ENCODE measurements at places on chromosomes 6 and 20.

DNA sequence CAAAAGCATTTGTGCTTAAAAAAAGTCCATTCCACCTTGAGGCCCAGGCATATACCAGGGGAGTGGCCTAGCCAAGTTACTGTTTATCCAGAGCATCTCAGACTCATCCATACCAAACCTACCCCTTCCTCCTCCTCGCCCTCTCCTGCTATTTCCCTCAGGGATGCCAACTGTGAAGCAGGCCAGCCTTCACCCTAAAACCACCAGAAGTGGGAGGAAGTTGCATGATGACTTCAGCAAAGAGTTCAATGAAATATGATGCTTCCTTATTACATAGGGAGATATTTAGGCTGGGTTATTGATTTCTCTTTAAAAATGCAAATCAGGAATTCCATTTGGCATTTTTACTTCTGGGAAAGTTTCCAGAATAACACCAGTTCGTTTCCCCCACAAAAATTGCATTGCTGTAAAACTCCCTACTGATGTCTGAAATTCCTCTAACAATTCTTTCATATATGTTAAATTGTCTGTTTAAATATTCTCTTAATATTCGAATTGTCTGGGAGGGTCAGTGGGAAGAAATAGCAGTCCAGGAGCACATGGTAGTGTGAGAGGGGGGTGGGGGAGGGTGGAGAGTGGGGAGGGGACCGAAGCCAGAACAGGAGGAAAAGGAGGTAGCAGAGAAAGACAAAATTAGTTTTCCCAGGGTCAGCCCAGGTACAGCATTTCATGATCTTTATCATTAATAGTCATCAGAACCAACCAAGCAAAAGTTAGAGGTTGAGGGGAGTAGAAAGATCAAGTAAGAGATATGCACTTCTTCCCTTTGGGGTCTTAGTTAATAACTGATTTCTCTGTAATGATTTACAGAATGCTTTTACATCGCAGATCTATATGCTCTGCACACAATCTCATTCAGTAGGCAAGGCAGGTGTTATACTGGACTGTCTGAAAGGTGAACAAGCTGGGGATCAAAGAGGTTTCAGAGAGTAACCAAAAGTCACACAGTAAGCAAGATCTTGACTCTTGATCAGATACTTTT, 1.7 kb upstream of the TCP11 start:
- no peak for DNase-seq

DNA sequence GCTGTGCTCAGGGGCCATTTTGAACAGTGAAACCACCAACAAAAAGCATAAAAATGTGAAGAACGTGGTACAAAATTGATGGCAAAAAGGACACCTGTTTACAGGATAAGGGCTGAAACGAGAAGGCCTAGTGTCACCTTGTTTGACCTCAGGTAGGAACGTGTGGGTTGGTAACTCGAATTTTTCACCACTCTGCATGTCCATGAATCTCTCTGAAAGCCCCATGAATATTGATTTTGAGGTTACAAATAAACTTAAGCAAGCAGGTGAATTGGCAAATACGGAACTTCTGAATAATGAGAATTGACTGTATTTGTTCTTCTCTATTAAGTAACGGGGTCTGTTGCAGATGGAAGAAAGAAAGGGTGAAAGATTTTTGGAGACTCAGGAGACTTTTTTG, 59.6 kb upstream of the EDN1 start:
- DNase-seq: no peak

GRCh38 chr20:49541733-49542513, 26.0 kb downstream of the PTGIS start:
- DNase-seq: peak; percentile 53

- DNase-seq: no peak
Observed at GRCh38 chr6:57307850-57308249, 9.6 kb upstream of the PRIM2 start.

- DNase-seq: no peak
Observed at GRCh38 chr20:42419814-42420532, 769.7 kb downstream of the PTPRT start.

DNA sequence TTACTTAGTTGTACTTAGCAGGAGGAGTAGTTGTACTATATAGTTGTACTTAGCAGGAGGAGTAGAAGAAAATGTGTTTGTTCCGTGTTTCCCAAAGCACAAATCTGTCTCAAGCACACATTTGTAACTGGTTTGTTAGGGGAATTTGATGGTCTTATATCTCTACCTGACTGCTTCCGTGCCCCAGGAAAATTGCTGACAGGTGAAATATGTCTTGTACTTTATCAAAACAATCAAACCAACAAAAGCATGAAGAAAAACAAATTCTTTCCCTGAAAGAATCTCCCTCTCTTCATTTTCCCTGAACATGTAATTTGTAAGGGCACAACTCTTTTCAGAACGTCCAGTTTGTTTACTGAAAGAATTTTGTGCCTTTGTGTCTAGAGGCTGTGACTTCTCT, 106.6 kb upstream of the RGS17 start:
- DNase-seq: no peak

DNA sequence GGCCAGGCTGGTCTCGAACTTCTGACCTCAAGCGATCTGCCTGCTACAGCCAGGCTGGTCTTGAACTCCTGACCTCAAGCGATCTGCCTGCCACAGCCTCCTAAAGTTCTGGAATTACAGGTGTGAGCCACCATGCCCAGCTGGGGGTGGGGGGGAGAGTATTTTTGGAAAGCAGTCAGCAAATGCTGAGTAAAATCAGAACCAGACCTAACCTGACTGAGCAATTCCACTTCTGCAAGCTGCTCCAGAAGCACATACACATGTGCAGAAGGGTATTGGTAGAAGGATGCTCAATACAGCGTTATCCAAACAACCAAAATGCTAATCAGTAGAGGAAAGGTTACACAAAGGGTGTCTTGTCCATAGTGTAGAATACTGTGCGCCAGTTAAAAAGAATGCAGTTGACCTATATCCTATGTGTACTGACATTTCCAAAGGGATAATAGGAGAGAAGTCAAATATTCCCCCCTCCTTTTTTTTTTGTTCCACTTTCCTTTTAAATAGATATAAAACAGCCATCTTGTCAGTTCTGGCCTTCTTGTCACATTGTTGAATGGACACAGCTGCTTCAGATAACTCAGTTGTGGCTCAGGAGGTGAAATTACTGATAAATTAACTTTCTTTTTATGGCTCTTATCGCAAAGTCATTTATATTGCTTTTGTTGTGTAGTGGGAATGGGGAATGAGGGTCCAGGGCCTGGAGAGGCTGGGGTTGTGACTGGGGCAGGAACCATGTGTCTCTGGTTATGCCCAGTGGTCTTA, 74.6 kb downstream of the DTD1 start:
- no peak for DNase-seq

DNA sequence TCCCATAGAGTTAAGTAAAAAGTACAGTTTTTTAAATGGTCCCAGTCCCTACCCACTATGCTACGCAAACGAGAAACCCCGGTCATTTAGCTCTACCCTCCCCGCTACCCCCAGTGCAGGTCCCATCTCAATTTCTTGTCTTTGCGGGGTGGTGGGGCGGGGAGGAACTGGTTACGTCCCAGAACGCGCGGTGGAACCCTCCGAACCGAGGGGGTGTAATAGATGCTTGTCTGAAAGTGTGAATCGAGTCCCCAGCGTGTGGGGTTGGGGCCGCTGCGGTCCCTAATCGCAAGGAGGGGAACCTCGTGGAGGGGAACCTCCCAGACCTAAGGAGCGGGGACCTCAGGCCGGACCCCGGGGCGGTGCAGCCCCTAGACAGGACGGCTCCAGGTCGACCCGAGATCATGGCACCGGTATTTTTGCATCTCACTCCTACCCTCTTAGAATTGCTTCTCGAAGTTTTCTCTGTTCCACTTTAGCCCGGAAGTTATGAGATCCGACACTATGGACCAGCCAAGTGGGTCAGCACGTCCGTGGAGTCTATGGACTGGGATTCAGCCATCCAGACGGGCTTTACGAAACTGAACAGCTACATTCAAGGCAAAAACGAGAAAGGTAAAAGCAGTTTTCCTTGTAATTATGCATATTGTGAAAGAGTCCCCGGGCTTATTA, 779 bp downstream of the HEBP2 start:
- DNase-seq: no peak

GRCh38 chr6:144873623-144874378, 588.7 kb downstream of the UTRN start:
- no peak for DNase-seq

GRCh38 chr20:59661621-59662020, 57.3 kb downstream of the PHACTR3 start:
- no peak for DNase-seq

- no peak for DNase-seq
Observed at GRCh38 chr20:45060294-45060693, 40.6 kb downstream of the KCNS1 start.

DNA sequence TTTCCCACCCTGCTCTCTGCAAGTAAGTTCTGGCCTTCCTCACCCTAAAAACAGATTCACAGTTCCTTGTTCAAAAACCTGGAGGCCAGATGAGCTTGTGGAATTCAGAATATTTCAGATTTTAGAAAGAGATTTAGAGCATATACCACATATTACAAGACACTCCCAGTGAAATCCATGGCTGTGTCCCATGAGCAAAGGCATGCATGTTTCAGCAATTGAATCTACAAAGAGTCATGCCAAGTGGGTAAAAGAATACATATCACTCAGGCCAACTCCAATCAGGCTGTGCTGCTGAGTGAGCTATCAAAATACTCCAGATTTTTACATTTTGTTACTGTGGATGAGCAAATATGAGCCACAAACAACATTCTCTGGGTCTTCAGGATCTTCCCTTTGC, 10.2 kb upstream of the NEDD9 start:
- no peak for DNase-seq

DNA sequence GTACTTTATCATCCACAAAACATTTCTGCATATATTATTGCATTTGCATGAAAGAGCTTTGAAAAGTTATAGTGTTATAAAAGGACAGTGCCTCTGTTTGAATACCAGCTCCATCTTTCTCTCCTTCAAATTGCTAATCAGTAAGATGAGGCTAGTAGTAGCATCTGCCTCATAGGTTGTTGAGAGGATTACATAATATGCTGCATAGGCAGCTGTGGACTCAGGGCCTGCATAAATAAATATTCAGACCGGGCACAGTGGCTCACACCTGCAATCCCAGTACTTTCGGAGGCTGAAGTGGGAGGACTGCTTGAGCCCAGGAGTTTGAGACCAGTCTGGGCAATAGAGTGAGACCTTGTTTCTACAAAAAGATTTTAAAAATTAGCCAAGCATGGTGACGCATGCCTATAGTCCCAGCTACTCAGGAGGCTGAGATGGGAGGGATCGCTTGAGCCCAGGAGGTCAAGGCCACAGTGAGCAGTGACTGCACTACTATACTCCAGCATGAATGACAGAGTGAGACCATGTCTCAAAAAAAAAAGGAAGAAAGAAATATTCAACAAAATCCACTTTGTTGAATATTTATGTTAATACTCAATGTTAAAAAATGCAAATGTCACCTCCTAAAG, 18.3 kb upstream of the SEC63 start:
- no peak for DNase-seq

DNA sequence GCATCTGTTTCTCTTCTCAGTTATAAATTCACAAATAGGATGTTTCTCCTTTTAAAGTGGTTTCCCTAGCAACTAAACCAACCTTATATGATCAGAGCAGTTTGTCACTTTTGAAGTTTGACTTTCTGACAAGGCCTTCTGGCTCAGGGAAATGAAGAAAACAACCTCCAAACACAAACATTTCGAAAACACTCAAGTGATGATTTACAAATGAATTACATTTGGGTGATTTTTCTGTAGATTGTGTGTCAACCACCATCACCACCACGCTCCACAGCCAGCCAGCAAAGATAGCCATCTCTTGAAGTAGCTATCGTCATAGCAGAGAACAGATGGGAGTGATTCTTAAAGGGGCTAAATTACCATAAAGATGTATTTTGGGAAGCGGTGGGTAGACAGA, 16.5 kb upstream of the MLIP start:
- DNase-seq: no peak

Data from stimulated activated CD8-positive, alpha-beta memory T cell treated with anti-CD3 and anti-CD28 coated beads, Interleukin-7, amount 100 ng/mL, for 24 hours (primary cell).